ENCODE measurements at places on chromosomes 13 and 19. TPM values are rescaled to one million over a fixed set of nuclear protein-coding genes. Genes with fewer than 3 reads are reported as not detected.

Gene NKPD1
- 0.53 TPM for total RNA-seq

Gene CYP2A6
- total RNA-seq, result not detected

DNA sequence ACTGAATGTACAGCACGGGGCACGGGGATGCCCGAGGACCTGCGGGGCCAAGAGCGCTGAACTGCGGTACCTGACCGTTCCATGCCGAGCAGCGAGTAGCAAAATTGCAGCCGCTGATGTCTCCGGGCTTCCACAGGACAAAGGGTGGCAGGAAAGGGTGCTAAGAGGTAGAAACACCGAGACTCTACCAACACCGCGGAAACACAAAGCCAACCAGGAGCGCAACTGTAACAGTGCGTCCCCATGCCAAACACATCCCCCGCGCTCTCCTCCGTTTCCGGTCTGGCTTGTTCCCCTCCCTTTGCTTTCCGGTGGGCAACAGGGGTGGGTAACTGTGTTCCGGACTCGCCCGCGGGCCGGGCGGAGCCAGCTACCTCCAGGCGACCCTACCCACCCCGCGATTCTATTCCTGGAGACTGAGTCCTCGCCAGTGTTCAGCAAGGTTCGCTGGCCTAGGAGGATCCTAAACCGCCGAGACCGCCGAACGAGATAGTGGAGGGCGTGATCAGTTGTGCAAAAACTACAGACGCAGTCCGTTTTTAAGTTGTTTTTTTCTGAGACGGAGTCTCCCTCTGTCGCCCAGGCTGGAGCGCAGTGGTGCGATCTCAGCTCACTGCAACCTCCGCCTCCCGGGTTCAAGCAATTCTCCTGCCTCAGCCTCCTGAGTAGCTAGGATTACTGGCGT, 34.9 kb upstream of the NEK3 start:
- peak; percentile 79 for DNase-seq

GRCh38 chr19:10686661-10687517, 14.3 kb upstream of the QTRT1 start:
- DNase-seq, result no peak

DNA sequence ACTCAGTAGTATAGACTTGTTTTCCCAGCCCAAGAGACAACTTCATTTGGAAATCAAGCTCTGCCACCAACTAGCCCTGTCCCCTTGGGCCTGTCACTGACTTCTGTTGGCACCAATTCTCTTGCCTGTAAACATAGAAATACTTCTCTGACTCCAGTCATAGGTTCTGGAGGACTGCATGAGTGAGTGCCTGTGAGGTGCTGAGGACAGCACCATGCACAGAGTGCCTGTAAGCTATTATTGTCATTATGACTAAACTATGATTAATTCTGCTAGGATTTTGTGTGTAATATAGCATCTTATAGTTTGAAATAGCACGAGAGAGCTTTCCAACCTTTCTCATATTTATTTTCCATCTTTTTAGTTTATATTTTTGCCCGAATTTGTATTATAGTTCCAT, 247.9 kb downstream of the MYO16 start:
- no peak for DNase-seq
